ENCODE measurements at places on chromosomes 2 and 18.

GRCh38 chr2:21687589-21687988 lies 563.8 kb downstream of the TDRD15 start:
- DNase-seq: no peak

- DNase-seq: no peak
Measured at GRCh38 chr18:47868744-47869143, 61.7 kb downstream of the SMAD2 start.

DNA sequence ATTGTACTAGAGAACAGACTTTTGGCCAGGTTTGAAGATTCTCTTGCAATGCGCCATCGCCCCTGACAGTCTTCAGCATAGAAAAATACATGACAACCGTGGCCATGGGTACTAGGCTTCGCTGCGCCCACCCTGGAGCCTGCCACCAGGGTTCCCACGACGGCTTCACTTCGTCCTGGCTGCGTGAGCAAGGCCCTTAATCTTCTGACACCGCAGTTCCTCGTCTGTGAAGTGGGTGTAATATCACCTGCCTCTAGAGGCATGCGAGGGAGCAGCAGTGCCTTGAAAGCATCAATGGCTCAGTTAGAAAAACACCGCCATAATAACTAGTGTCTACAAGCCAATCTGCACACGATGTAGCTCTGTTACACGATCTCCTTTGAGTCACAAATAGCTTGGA lies 175.2 kb upstream of the HS6ST1 start:
- DNase-seq: no peak

DNA sequence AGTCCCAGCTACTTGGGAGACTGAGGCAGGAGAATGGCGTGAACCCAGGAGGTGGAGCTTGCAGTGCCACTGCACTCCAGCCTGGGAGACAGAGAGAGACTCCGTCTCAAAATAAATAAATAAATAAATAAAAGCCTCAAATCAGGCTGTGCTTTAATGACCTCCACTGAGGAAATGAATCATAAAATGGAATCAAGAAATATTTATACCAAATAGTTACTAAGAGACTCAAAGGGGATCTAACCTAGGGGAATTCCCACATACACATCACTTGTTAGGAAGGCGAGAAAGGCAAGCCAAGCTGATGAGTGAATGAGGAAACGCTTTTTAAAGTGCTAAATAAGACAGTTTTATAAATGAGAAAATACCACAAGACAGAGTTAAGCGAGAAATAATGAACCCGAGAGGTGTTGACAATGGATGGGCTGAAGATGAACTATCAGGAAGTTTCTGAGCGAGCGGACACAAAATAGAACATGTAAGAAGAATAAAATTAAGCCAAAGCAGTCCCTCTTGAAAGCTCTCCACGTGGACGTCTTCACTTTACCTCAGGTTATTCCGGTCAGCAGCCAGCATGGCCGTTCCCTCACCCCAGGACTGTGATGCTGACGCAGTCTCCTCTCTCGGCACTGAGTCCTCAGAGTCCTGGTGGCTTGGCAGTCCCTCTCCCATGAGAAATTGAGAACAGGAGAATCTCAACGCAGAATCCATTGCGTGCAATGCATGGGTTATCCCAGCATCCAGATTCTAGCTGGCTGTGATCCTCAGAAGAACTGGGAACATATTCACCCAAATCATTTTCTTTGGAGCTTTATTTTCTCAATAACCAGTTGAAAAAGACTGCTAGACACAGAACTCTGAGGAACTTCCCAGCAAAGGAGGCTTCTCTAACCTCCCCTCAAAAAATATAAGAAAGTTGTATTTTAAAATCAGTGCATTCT lies 22.3 kb downstream of the PXDN start:
- peak; percentile 93 for DNase-seq

GRCh38 chr18:47846431-47846830 lies 84.0 kb downstream of the SMAD2 start:
- DNase-seq: no peak

GRCh38 chr18:36095936-36096519 lies 28.7 kb upstream of the RPRD1A start:
- peak; percentile 90 for DNase-seq

- no peak for DNase-seq
Measured at GRCh38 chr2:23093513-23093912, 291.5 kb upstream of the KLHL29 start.

GRCh38 chr18:46278481-46279465 lies 174.6 kb downstream of the HAUS1 start:
- peak; percentile 93 for DNase-seq

DNA sequence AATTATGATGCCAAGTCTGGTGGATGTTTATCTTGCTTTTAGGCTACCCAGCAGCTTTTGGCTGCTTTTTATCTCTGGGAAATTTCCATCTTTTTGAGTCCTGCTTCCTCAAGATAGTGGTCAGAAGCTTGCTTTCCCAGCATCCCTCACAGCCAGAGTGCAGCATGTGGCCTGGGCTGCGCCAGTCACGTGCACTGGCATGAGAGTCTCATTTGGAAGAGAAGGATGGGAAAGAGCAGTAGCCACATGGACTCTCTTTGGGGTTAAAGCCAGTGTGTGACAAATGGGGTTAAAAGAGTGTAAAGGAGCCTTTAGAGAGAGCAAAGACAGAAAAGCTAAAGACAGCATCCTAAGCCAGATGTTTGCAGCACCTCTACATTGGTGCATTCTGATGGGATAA lies 12.7 kb downstream of the GPR39 start:
- DNase-seq: no peak

GRCh38 chr18:35155398-35156117 lies 85.3 kb upstream of the ZNF397 start:
- peak; percentile 37 for DNase-seq

GRCh38 chr2:120772261-120772660 lies 36.6 kb downstream of the GLI2 start:
- DNase-seq: peak; percentile 81

- peak; percentile 28 for DNase-seq
Measured at GRCh38 chr2:106184394-106184793, 9.7 kb downstream of the UXS1 start.

DNA sequence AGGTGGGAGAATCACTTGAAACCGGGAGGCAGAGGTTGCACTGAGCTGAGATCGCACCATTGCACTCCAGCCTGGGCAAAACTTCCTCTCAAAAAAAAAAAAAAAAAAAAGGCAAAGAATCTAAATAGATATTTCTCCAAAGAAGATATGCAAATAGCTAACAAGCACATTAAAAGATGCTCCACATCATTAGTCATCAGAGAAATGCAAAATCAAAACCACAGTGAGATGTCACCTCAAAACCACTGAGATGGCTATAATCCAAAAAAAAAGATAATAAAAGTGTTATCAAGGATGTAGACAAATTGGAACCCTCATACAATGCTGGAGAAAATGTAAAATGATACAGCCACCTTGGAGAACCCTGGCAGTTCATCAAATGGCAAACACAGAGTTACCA lies 8.4 kb downstream of the ST8SIA5 start:
- DNase-seq: no peak

- no peak for DNase-seq
Measured at GRCh38 chr2:206324869-206325268, 50.4 kb downstream of the ZDBF2 start.

GRCh38 chr18:23276451-23276850 lies 141.2 kb downstream of the CABLES1 start:
- no peak for DNase-seq

- DNase-seq: no peak
Measured at GRCh38 chr2:224764565-224765236, 48.5 kb upstream of the CCDC195 start.

DNA sequence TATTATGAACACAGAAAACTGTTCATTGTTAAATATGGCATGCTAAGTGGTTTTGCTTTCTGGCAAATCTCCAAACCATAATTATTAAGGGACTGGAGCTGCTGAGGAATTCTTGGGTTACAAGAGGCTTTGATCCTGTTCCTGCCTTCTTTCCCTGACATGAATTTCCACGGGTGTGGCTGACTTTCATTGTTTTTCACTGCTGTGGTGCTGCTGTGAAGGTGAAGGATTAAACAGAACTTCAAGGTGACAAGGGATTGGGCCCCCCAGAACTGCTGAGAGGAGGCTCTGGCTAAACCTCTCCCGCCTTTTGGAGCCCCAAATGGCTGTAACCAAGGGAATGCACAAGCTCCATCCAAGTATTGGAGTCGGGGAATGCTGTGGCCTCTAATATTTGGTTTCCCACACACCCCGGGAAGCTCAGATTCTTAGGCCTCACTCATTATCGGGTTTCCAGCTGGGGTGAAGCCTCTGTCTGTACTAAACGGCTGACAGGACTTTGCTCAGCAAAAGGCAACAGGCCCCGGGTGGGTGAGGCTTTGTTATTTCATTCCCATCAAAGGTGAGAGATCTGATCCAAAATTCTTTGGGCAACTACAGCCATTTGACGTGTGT lies 29.0 kb upstream of the ZFP36L2 start:
- DNase-seq: peak; percentile 41

- DNase-seq: no peak
Measured at GRCh38 chr2:19799881-19800780, 101.7 kb downstream of the TTC32 start.

DNA sequence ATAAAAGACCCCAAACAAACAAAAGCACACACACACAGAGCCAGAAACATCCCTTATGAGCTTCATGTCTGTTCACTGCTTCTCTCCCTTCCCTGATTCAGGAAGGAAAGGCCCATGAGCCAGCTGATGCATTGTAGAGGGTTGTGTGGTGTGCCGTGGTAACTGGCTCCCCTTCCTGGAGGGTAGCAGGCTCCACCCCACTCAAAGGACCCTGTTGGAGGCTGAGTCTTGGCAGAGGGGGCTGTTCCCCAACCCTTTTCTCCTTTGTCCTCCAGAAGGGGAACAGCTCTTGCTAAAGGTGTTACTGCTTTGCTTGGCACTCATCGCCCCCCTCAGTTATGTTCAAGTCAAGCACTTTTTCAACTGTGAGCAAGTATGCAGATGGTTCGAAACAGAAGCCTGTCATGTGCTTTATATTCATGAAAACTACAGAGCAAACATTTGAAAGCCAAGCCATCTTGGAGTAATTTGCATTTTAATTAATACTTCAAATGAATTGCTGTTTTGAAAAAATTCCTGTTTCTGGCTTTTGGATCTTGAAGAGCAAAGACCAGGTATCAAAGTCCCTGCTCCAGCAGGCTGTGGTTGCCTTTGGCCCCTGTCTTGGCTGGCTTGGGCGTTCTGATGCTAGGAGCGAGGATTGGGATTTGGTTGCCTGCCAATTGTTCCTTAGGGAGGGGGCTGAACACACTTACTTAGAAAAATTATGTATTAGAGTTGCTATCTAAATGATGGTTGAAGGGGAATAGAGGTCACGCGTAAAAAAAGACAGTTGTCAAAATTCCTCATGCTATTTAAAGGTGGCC lies 267.8 kb downstream of the TSN start:
- no peak for DNase-seq

DNA sequence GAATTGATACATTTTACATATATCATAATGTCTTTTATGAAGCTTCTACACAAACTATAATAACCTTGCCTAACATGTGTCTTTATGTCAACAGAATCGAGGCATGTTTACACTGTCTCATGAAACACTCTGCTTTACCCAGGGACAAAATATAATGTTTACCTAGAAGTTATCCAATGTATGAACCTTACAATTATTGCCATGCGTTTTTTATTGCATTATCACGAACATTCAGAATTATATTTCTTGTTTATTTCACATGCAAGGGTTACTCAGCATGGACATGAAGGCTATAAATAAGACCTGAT lies 19.8 kb downstream of the LONRF2 start:
- DNase-seq: no peak

GRCh38 chr2:95099910-95100309 lies 21.7 kb downstream of the MRPS5 start:
- DNase-seq: no peak

- DNase-seq: peak; percentile 96
Measured at GRCh38 chr2:37561615-37562569, 109.5 kb downstream of the CDC42EP3 start.

DNA sequence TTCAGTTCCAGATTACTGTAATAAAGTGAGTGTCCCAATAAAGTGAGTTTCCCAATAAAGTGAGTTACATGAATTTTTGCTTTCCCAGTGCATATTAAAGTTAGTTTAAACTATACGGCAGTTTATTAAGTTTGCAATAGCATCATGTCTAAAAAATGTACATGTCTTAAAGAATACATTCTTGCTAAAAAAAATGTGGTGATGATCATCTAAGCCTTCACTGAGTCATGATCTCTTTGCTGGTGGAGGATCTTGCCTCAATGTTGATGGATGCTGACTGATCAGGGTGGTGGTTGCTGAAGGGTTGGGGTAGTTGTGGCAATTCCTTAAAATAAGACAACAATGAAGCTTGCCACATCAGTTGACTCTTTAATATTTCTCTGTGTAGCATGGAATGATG lies 664.2 kb downstream of the TDRD15 start:
- peak; percentile 63 for DNase-seq

DNA sequence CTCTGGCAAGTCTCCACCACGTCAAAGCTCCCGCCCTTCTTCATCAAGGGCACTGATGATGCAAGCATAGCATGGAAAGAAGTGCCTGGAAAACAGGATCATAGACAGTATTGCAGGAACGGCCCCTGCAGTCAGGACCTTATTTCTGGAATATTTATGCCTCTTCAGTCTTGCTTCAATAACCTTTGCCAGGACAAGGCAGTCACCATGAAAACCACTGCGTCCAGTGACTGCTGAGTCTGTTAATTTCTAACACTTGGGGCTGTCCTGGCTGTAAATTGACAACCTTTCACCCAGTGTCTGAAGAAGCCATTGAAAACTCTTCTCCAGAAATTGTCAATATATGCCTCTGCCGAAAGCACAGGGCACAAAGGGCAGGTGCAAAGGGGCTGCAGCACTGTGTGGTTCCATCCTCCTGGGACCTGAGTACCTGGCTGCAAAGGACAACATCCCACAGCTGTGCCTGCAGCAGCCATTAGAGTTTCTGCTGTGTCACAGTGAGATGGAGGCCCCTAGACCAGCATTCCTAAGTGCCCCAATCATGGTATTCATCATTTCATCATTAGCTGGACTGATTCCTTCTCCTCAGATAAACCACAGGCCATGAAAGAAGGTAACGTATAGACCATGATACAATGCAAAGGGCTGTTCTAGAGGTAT lies 819.6 kb downstream of the RNF144A start:
- DNase-seq: no peak

DNA sequence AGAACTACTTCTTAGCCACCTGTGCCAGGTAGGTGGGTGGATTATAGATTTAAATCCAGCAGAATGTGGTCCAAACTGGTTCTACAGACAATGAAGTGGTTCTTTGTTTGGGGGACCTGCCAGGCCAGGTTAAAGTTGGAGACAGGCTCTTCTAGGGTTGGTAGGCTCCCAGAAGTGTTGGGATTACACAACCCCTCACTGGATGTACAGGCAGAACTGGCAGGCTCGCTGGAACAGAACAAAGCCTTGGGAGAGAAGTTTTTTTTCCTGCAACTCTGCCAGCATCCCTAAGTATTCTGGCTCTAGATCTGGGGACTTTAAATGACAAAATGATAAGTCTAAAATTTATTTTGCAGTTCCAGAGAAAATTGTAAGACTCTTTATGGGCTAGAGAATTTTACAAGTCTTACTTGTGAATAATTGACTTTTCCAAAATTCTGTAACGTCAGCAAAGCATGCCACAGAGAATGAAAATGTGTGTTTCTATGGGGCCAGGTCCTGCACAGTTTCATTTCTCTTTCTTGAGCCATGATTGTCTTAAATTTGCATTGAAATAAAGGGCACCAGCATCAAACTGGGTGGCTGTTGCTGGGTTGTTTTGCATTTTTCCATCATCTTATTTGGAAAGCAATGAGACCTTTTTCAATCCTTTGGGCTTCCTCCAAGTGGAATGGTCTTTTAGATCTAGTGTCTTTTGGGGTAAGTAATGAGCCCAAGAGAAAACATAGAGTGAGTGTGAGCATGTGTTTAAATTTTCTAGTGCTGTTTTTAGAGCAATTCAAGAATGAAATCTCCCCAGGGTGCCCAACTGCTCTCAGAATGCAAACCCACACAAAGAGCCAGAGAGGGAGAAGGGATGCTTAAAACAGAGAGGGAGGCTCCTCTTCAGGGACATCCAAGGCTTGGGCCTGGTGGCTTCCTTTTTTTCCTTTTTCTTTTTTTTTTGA lies 32.4 kb upstream of the ATL2 start:
- no peak for DNase-seq

Measured in choroid plexus epithelial cell (primary cell).